ENCODE measurements at places on chromosomes 1 and 21. TPM values are rescaled to one million over a fixed set of nuclear protein-coding genes. Genes with fewer than 3 reads are reported as not detected.

The PLA2G2C gene
- not detected for total RNA-seq

The DNAJC6 gene
- not detected for total RNA-seq

The HSD11B1 gene
- total RNA-seq, result 16.0 TPM

- H3K27ac ChIP-seq, result no peak overlapping the region
- no peaks in the 10 kb centered on the region for H3K36me3 ChIP-seq
- DNase-seq, result no peak
- H3K4me3 ChIP-seq, result no peak overlapping the region
- no peaks in the 10 kb centered on the region for H3K27me3 ChIP-seq
- no peaks in the 10 kb centered on the region for H3K4me1 ChIP-seq
These were observed 68.7 kb downstream of the MAP10 start for GRCh38 chr1:232873931-232874330.

GRCh38 chr1:55420026-55420425 is 204.9 kb upstream of the USP24 start:
- H3K4me3 ChIP-seq, result no peak overlapping the region
- DNase-seq, result no peak
- H3K36me3 ChIP-seq, result no peaks in the 10 kb centered on the region
- H3K4me1 ChIP-seq, result no peaks in the 10 kb centered on the region

Data from gastrocnemius medialis (tissue), 4 donors.